ENCODE measurements at places on chromosomes 4 and X.

DNA sequence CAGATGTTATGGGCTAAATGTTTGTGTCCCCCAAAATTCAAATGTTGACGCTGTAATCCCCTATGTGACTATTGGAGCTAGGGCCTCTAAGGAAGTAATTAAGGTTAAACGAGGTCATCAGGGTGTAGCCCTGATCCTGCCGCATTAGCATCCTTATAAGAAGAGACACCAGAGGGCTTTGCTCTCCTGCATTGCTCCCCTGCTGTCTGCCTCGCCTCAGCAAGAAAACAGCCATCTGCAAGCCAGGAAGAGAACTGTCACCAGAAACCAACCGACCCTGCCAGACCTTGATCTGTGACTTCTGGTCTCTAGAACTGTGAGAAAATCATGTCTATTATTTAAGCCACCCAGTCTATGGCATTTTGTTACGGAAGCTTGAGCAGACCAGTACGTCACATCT is 331.9 kb downstream of the DCTD start:
- DNase-seq = no peak

GRCh38 chr4:47945930-47946726 is 31.7 kb upstream of the NFXL1 start:
- no peak for DNase-seq

- no peak for DNase-seq
Measured at GRCh38 chr4:22637306-22637705, 55.4 kb upstream of the GBA3 start.

DNA sequence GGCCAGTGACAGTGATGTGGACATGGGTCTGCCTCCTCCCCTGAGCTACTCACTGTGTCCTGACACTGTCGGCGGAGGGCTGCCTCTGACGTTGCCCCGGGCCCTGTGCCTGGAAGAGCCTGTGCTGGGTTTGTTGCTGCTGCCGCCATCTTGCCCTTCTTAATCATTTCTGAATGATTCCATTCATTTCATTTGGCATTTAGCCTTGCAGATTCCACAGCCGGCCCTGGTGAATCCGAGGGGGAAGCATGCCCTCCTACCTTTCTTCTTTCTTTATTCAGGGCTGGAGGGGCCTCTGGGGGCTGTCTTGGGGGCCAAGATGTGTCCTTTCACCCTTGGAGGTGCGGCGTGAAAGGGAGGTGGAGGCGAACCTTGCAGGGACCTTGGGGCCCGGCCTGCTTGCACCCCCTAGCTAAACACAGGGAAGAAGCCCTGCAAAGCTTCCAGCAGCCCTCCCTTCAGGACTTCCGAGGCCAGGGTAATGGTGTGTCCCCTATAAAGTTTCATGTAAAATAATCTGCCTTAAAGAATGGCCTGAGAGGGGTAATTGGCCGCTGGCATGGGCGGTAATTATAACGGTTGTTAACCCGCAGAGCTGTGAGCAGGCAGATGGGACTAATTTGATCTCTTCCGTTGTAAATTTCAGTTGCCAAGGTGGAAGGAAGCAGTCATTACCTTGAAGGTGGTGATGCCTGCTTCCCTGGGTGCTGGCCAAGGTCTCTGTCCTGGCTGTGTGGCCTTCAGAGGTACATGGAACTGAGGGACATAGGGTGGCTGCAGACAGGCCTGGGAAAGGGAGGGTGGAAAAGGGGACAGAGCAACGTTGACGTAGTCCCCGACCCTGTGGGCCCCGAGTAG is 92.3 kb downstream of the PSAPL1 start:
- DNase-seq = no peak
